Activated CD4-positive, alpha-beta memory T cell treated with anti-CD3 and anti-CD28 coated beads for 36 hours (primary cell): ENCODE measurements at places on chromosomes 11 and 22. TPM values are rescaled to one million over a fixed set of nuclear protein-coding genes. Genes with fewer than 3 reads are reported as not detected.
A peak's percentile ranks its signal among the peaks of the same experiment; 100 is the strongest.

Gene F2
- 0.29 TPM for total RNA-seq

DNA sequence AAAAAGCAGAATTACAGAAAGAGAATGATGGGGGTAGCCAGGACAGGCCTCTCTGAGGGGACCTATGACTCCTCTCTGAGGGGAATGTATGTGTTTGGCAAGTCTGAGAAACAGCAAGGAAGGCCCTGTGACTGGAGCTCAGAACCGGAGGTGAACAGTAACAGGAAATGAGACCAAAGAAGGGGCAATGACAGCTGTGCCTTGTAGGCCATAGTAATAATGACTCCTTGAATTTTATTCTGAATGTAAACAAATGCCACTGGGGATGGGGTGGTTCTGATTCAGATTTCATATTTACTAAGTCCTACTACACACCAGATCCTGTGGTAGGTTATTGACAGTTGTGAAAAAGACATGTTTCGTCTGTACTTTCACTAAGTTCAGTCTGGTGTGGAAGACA is 52.8 kb upstream of the APOA1 start:
- DNase-seq, result peak; percentile 57
- peak overlapping the region; percentile 62 for H3K27ac ChIP-seq
- H3K4me1 ChIP-seq, result peaks cover 20% of the 10 kb centered on the region
- H3K27me3 ChIP-seq, result no peaks in the 10 kb centered on the region
- H3K36me3 ChIP-seq, result peaks cover 18% of the 10 kb centered on the region

DNA sequence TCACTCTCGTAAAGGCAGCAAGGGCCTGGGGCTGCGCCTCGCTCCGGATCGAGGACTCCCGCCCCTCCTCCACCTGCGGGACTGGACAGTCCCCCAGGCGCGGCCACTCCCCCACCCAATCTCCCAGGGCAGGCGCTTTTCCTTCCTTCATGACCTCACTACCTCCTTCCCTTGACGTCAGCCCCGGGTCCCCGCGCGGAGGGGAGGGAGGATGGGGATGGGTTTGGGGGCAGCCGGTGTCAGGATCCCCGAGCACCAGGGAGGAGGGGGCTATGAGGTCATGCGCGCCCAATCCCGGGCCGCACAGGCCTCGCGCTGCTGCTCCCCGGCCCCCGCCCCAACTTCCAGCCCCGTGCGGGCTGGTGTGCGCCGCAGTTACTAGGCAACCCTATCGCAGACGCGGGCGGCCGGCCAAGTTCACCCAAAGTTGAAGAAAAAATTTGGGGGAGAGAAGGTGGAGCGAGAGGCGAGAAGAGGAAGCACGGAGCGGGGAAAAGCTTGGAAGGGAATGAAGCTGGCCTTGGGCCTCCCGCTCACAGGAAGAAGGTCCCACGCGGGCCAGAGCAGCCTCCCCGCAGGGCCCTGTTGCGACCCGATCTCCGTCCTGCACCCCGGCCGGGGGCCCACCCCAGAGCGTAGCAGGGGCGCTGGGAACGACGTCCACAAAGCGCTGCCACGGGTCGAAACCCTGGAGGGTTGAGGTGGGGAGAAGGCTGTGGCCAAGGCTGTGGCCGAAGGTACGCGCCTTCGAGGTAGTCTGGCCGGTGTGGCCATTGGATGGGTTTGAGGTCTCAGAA is 8.3 kb downstream of the WT1 start:
- peaks cover 14% of the 10 kb centered on the region for H3K4me1 ChIP-seq
- H3K36me3 ChIP-seq, result no peaks in the 10 kb centered on the region
- H3K27me3 ChIP-seq, result peaks cover 74% of the 10 kb centered on the region

GRCh38 chr22:24129263-24129651 is 52.0 kb upstream of the SUSD2 start:
- DNase-seq, result no peak
- H3K27ac ChIP-seq, result no peak overlapping the region
- H3K36me3 ChIP-seq, result peaks cover 9% of the 10 kb centered on the region
- no peak overlapping the region for H3K4me3 ChIP-seq
- peaks cover 10% of the 10 kb centered on the region for H3K4me1 ChIP-seq
- H3K27me3 ChIP-seq, result no peaks in the 10 kb centered on the region

GRCh38 chr11:87560352-87560751 is 522.6 kb downstream of the TMEM135 start:
- no peak for DNase-seq
- H3K27ac ChIP-seq, result no peak overlapping the region
- no peaks in the 10 kb centered on the region for H3K27me3 ChIP-seq
- H3K36me3 ChIP-seq, result no peaks in the 10 kb centered on the region
- no peak overlapping the region for H3K4me3 ChIP-seq
- no peaks in the 10 kb centered on the region for H3K4me1 ChIP-seq
